DMS 273 treated with DMSO at 0.1 percent for 48 hours (cell line): ENCODE measurements at places on chromosomes 2 and 18.

DNA sequence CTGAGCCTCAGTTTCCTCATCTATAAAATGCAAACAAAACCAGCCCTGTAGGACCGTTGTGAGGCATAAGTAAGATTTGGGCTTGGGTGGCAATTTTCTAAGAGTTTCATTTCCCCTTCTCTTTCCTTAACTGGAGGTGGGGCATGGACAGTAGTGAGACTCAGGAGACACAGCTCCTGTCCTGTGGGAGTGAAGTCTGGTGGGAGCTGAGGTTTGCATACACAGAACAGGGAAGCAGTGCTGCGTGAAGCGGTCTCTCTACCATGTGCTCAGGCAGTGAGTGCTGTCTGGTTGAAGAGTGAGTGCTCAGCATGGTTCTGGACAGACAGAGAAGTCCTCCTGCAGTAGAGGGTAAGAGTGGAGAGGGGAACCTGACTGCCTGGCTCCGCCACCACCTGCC, 62.3 kb upstream of the MCFD2 start:
- no peak for DNase-seq

DNA sequence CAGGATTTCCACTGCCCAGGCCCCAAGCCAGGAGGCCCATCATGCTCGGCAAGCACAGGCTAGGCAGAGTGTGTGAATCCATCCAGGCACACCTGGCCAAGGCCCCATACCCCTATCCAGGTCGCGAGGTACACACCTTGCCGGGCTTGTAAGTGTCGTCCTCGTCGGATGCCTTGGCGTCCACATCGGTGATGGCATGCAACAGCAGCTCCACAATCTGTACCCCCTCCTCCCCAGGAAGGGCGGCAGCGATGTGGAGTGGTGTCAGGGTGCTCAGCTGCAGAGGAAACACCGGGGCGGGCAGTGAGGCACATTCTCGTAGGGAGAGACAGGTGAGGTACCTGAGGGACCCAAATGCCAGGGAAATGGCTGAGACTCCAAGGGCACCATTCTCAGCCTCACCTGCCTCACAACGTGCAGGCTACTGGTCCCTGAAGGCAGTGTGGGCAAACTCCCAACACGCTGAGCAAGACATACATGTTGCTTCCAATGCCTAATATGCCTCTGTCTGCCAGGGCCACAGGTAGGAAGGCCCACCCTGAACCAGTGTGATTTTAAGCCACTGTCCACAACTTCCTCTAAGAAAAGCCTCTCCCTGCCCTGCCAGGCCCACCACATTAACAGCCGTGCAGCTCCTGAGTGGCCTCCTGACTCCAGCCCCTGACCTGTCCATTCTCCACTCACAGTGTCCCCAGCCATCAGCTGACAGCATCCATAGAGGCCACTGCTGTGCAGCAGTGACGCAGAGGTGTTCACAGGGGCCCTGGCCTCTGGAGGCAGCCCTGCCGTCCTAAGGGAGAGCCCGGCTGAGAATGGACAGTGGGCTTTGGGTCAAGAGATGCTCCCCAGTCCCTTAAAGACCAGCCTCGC, 44.9 kb downstream of the ANKMY1 start:
- DNase-seq, result no peak

- DNase-seq, result no peak
Observed at GRCh38 chr2:8855010-8855409, 17.6 kb upstream of the KIDINS220 start.

DNA sequence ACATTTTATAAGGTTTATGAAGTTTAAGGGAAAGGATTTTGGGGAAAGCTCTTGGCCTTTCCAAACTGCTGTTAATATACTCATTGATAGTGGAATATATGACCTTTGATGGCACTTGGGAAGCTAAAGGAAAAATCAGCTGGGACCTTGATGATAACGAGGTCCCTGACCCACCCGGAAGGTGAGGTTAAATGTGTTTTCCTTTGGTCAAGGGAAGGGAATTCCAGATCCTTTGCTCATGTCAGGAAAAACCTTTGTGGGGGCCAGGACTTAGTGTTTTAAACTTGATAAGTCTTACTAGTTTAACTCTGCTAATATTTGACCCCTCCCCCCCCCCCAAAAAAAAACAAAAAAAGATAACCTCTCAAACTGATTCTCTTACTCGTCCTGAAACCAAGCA, 50.7 kb downstream of the CRIM1 start:
- no peak for DNase-seq

DNA sequence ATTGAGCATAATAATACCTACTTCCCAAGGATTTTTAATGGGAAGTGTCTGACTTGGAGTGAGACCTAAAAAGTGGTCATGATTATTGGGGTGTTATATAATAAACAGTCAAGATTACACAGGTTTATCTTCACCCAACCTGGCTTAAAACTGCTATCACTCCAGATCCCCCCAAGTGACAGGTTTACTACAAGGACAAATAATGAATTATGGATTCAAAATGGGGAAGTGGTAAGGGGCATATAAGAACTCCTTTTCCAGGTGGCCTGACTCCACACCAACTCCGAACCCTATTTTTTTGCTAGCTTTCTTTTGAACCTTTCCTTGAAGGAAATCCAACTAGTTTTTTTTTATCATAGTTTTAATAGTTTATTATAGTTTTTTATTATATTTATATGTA, 663.0 kb upstream of the FANCL start:
- no peak for DNase-seq

DNA sequence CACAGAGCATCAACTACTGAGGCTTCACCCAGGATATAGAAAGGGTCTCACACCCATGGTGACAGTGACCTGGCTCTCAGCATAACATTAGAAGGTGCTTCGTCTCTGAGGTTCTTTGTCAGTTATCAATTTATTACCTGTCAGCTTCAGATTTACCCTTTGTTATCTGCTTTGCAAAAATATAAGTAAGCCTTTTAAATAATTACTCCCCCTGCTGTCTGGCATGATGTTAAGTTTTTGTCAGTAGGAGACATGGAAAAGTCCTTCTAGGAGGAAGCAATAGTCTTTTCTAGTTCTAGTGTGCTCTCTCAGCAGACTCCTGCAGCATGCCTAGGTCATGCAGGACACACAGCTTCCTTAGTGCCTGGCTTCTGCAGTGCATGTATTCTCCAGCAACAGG, 149.9 kb downstream of the RDH14 start:
- DNase-seq, result no peak

DNA sequence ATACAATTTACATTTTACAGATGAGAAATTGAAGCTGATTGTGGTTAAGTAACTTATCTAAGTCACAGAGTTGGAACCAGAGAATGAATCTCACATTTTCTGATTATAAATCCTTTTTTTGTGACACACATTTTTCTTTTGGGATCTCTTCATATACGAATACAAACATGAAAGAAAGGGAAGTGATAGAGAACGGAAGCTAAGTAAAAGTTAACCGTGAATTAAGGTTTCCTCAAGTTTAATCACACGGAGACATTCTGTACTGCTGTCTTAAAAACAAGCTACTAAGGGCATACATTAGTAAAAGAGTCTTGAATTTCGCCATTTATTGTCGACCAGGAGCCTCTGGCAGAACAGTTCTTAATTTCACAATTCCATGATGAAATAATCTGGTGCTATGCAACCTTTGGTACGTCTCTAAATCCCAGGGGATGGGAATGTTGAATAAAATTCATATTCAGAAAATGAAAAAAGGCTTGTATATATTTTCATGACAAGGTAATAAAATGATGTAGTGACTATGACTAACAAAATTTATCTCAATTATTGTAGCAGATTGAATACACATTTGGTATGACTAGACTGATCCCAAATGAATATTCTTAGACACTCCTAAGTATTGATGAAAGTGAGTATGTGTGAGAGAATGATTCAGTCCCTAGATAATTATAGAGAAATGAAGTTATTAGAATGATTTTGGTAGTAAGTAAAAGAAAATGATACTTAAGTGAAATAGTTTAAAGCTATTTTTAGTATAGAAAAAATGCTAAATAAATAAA, 40.3 kb upstream of the ZSWIM2 start:
- DNase-seq, result no peak

DNA sequence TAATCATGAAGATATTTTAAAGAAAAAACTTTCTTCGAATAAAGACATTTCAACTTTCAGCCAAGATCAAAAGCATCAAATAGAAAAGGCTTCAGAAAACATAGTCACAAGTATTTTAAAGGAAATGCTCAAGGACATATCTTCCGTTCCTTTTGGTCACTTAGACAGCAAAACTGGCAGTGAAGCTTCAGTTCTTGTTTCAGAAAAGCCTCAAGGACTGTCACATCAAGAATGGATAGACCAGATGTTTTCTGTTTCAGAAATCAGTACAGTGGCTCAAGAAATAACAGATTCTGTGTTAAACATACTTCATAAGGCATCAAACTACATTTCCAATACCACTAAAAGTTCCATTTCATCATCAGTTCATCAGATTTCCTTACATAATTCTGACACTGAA, 51.8 kb downstream of the FSIP2 start:
- DNase-seq, result no peak

- no peak for DNase-seq
Observed at GRCh38 chr2:75603477-75603876, 42.7 kb upstream of the EVA1A start.
